ENCODE measurements at places on chromosomes 12 and 14. TPM values are rescaled to one million over a fixed set of nuclear protein-coding genes. Genes with fewer than 3 reads are reported as not detected.
A peak's percentile ranks its signal among the peaks of the same experiment; 100 is the strongest.

GPR162 gene
- polyA plus RNA-seq, result 16.7 TPM

PGF gene
- polyA plus RNA-seq, result 37.3 TPM

GLI1 gene
- 13.0 TPM for polyA plus RNA-seq

RNASE11 gene
- polyA plus RNA-seq, result not detected

CLEC7A gene
- 0.71 TPM for polyA plus RNA-seq

DNA sequence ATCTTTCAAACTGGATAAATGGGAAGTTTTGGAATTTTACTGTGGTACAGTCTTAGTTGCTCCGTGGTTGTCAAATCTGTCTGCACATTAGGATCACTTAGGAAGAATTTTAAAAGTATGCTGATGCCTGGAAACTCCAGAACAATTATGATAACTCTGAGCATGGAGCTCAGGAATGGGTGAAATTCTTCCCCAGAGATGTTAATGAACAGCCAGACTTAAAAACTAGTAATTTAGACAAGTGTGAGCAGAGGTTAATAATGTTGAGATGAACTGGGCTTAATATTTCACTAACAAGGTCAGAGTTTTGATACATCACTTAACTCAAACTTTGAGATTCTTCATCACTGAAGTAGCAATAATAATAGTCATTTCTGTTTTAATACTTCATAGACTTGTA, 94.5 kb downstream of the NTS start:
- no peak for DNase-seq

GRCh38 chr14:35556548-35556947, 22.6 kb downstream of the INSM2 start:
- DNase-seq, result no peak

DNA sequence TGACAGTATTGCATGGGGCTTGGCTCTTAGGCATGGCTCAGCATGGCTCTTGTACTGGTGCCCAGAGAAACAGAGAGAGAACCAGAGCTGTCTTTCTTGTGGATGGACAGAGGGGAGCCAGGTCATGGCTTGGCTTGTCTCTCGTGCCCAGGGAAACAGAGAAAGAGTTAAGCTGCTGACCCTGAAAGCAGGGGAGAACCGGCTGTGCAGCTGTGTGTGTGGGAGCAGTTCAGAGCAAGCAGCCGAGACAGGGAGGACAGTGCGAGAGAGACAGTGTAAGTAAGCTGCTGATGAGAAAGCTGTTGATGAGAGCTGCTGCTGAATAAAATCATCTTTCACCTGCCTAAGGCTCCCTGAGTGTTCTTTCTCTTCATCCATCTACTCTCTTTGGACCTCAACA, 61.3 kb upstream of the DDHD1 start:
- no peak for DNase-seq

GRCh38 chr14:72615451-72616121, 278.3 kb downstream of the DPF3 start:
- peak; percentile 51 for DNase-seq

DNA sequence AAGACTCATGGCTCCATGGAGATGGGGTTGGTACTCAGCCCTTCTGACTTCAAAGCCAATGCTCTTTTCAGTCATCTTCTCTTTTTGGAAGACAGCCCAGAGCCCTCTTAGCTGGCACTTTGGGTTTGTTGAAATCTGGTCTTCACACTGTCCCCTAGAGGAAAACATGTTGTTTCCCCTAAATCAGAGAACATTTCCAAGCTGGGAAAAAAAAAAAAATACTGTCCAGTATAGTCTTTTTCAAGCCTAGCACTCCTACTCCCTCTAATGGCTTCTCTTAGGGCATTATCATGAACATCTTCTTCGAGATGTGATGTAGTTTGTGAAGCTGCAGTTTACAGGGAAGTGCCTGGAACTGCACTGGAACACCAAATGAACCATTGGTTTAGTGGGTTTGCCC, 3.0 kb upstream of the ZC3H14 start:
- DNase-seq, result peak; percentile 64

- no peak for DNase-seq
These were observed 9.6 kb downstream of the FAIM2 start for GRCh38 chr12:49893753-49894750.

DNA sequence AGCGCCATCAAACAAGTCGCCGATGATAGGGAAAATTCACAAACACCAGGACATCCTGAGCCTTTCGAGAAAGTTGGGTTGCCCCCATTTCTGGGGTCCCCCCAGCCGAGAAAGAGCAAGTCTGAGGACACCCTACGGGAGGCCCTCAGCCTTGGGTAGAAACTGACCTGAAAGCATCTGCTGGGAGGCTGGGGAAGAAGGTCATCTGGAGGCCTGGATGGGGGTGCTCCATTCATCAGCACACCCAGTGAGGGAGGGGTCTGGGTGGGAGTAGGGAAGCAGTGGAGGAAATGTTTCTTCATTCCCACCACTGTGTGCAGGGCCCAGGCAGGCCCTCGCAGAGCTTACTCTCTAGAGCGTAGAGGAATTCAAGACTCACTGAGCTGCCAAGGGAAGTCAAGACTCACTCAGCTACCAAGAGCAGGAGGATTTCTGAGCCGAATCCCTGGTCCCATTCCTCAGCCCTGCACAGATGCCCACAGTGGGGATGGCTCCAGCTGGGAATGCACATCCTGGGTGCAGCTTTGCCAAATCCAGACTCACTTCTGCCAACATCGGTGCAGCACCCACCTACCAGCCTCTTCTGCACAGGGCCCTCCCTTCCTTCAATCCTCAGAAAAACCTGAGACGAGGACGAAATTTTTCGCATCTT, 38.1 kb downstream of the DIO3 start:
- DNase-seq, result no peak

GRCh38 chr12:59665701-59666100, 69.9 kb downstream of the SLC16A7 start:
- no peak for DNase-seq

DNA sequence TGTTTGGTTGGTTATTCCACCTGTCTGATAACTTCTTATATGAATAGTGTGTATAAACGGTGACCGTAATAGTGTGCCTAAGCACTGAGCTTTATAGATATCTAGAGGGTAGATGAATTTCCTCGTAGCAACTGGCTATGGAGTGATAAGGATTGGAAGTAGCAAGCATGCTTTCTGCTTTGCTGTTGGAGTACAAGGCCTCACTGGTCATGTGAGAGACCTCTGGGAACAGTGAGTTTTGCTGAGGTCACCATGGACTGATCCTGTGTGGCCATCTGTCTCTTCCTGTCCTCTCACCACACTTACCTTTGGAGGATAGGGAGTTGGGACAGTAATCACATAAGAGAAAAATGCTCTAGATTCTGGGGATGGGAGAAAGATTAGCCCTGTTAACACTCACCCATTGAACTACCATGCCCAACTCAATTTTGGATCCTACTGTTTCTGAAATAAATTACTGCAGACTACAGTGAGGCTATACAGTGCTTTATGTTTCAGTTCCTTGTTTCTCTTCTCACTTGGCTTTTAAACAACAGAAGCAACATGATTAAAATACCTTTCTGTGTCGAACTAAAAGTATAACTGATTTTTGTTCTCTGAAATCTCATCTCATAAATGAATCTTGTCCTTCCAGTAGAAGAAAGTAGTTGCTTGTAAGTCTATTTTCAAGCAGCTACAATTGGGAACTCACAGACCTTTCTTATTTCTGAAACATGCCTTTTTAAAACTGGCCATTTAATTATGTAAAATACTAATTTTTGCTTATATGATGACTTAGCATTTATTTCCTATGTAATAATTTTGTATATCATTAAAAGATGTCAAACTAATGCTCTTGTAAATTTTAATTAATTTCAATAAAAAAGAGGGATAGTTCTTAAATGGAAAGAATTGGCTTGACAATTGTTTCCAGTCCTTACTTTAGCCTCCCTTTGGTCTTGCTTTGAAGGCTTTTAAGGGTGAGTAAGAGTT, 8.3 kb downstream of the TMX1 start:
- peak; percentile 22 for DNase-seq

DNA sequence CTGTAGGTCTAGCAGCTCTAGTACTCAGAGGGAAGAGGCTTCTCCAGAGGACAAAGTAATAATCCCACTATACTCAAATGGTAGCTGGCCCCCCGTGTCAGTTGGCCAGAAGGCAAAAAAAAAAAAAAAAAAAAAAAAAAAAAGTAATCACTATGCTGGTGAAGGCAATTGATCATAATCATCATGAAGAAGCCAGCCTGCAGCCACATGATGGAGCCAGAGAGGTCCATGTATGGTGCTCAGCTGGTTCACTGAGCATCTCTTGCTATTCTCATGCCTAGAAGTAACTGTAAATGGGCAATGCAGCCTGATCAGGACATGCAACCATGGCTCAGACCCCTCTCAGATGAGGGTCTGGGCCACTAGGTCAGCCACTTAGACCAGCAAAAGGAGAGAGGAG, 378.8 kb downstream of the MED13L start:
- no peak for DNase-seq

DNA sequence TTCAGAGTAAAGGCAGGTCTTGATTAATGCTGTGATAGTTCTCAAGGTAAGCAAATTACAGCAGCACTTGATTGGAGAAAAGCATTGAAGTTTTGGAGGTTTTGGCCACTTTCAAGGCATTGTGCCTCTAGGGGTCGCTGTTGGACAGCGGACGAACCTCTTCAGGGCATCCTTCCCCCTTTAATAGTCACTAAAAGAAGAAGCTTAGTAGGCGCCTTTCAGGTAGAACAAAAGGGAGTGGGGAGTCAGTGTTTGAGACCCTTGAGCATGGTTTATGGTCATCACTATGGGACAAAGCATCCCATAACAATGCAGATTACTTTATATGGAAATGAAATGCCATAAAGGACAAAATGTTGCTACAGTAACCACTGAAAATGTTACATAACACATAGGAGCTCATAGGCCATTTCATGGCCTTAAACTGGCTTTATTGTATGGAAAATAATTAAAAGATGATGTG, 199.5 kb upstream of the DCN start:
- DNase-seq, result peak; percentile 94

DNA sequence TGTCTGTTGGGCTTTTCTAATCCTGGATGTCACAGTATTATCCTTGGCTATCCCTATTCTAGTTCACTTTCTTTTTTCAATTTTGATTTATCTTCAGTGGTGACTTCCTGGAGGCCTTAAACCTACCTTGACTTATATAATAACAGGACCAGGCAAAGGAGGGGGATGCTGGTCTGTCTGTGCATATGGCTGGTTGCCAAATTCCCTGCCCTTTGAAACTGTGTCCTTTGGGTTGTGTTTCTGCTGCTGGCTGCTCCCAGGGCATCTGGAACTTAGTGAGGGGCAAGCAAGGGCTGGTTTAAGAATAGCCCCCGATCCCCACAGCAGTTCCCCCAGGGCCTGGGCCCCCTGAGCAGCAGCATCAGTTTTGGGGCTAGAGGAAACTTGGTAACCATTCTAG, 96.0 kb upstream of the MAX start:
- no peak for DNase-seq

DNA sequence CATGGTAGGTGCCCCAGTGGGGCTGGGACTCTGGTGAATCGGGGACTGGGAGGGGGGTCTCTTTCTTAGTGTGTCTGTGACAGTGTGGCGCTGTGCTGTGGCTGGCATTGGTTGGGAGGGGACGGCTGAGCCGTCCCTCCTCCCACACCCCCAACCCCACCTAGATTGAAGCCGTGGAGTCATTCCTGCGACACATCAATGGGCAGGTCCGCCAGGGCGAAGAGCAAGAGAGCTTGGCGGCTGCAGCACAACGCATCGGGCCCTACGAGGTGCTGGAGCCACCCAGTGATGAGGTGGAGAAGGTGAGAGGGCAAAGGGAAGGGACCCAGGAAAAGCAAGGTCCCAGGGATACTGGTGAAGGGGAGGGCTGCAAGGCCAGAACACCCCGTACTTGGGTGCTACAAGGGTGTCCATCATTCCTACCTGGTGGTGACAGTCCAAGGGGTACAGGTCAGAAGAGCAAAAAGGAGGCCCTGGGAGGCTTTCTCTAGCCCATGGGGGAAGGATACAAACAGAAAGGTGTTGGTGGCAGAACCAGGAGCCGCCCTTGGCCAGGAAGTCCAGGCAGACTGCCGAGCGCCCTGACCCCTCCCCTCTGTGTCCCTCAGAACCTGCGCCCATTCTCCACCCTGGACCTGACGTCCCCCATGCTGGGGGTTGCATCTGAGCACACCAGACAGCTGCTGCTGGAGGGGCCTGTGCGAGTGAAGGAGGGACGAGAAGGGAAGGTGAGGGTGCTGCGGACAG, 7.4 kb downstream of the PLEKHG6 start:
- peak; percentile 5 for DNase-seq

DNA sequence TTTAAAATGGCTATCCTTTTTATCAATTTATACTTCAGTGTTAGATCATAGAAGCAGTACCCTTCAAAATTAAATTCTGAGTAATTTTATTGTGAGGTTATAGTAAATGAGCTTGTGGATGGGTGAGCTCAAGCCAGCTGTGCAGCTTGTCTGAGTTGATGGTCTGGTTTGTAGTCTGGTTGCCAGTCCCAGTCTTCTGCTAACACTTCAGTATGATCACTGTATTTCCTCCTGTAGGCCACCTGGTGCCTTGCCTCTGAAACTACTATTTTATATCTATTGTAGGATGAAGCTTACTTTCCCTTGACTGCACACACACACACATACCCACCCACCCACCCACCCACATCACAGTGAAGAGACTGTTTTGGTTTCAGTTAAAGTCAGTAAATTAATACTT, 496.4 kb downstream of the PCNX1 start:
- no peak for DNase-seq

- DNase-seq, result no peak
These were observed 484.1 kb downstream of the GLT1D1 start for GRCh38 chr12:129337413-129337812.

- DNase-seq, result no peak
These were observed 5.0 kb upstream of the SLC4A8 start for GRCh38 chr12:51419425-51420193.

DNA sequence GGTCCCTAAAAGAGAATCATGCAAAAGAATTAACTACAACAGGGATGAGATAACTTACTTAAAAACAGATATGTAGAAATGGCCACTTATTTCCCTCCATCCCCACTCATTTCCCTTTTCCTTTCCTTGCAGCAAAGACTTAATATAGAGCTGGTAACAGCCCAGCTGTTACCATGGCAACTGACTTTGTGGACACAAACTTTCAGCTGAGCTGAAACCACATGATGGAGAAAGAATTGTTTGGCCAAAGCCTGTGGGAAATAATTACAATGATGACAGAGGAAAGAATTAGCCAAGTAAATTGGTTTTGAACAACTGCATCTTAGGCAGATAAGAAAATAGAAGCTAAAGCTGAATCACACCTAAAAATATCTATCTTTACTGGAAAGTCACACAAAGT, 364.9 kb downstream of the GALC start:
- peak; percentile 99 for DNase-seq

DNA sequence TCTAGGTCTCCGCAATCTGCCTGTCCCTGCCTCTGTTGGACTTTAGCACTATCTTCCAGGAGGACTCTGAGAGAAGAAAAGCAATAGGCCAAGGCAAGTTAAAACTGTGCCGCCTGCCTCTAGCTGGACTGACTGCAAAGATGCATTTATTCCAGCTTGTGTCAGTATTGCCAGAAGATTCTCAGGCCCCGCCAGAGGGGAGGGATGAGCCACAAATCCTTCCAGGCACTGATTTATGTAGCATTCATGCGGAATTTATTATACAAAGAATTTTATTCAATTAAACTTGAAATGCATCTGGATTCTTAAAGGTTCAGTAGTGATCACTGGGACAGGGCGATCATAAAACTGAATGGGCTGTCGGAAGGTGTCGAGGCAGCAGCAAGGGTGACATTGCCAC, 19.8 kb downstream of the MMAB start:
- DNase-seq, result peak; percentile 22

Measured in muscle of leg (tissue), 16 donors.